ENCODE measurements at places on chromosomes 7 and 10. TPM values are rescaled to one million over a fixed set of nuclear protein-coding genes. Genes with fewer than 3 reads are reported as not detected.

The SYNPO2L gene
- 213 TPM for total RNA-seq

The OLAH gene
- total RNA-seq: 0.27 TPM

The EVX1 gene
- total RNA-seq: not detected

The GIMAP5 gene
- total RNA-seq: 8.5 TPM

Data from Right ventricle myocardium superior (tissue), 1 donor.